ENCODE measurements at places on chromosomes 3 and 15. TPM values are rescaled to one million over a fixed set of nuclear protein-coding genes. Genes with fewer than 3 reads are reported as not detected.

DNA sequence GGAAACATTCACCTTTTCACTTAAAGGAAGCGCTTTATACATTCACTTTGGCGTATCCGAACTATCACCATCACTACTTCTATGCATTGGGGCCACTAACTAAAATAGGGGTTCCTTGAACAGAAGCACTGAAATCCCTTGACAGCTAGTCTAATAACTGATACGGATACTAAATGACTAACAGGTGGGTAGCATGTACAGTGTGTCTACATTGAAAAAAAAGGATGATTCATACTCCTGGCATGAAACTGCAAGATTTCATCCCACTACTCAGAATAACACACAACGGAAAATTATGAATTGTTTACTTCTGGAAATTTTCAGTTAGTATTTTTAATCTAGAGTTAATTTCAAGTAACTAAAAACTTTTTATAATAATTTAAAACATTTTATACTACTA is 96.7 kb downstream of the SMARCC1 start:
- DNase-seq, result no peak

GRCh38 chr15:71333136-71333700 is 217.9 kb downstream of the THSD4 start:
- DNase-seq, result no peak

DNA sequence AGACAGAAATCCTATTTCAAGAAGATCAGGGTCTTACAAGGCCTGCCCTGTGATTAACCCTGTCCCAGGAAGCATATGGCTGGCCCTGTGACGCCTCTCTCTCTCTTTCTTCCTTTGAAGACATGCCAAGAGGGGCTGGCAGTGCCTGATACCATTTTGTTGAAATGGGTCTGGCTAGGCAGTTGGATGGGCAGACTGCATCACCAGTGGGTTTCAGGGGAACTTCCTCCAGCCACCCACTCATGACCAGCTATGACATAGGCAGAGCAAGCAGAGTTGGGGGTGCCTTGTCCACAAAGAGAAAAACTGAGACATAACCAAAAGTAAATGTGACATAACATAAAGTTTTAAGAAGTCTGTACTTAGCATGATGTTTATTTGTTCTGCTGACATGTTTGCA is 31.4 kb upstream of the MANF start:
- no peak for DNase-seq

- DNase-seq, result no peak
These were observed 284.8 kb downstream of the TUSC7 start for GRCh38 chr3:116994351-116994879.

The PFKFB4 gene
- total RNA-seq, result 5.2 TPM

- no peak for DNase-seq
These were observed 36.5 kb upstream of the KLHL6 start for GRCh38 chr3:183591881-183592521.

The STRIT1 gene
- not detected for total RNA-seq

The TMCO5A gene
- not detected for total RNA-seq

The ISLR2 gene
- total RNA-seq, result not detected

The GOLGA8B gene
- total RNA-seq, result 11.1 TPM

Measured in H4 (cell line).